ENCODE measurements at places on chromosomes 16 and 17.
A peak's percentile ranks its signal among the peaks of the same experiment; 100 is the strongest.

GRCh38 chr16:85386467-85387170 lies 226.5 kb upstream of the GSE1 start:
- no peak for DNase-seq

- no peak for DNase-seq
Observed at GRCh38 chr16:66150698-66151482, 215.6 kb upstream of the CDH5 start.

DNA sequence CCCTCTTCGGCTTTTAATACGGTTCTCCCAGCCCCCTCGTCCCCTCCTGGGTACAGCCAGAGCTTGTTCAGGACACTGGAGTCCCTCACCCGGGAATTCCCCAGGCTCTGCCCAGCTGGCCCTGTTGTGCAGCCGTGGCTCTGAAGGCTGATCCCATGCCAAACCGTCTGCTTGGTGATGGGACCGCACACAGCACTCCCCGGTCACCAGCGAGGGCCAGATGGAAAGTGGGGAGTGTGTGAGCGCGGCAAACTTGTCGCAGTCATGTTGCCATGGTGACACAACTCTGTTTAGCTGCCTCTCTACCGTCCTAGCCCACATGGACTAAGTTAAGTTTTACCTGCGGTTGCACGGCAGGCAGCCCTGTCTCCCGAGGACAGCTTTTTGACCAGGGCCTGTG lies 107.9 kb downstream of the RAP1GAP2 start:
- no peak for DNase-seq

DNA sequence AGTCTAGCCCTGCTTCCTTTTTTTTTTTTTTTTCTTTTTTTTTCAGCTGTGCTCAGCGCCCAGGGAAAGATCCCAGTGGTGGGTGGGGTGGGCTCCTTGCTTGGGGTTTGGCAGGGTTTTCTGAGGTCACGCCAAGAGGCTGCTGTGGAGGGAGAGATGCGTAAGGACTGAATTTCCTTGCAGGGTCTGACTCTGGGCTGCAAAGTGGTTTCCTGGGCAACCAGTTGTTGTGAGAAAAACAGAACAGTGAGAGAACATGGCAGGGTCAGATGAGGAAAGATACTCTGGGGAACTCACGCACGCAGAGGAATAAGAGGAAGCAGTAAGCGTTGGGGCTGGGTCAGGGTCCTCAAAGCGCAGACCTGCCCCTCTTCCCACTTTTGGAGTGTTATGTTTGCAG lies 119.5 kb downstream of the IRF8 start:
- no peak for DNase-seq

DNA sequence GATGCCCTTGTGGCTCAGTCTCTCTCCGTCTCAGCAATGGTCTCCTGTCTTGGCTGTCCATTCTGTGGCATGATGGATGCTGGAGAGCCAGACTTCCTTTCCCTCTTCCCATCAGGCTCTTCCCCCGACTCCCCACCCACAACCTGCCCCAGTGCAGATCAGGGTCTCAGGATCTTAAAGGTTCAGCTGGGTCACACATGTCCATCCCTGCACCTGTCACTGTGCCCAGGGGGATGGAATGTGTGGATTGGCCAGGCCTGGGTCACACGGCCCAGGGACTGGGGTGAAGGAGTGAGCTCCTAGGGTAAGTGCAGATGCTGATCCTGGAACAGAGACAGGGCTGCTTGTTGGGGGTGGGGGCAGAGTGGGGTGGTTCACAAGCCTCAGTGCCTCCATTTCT lies 23.0 kb downstream of the ADGRG5 start:
- DNase-seq: no peak

GRCh38 chr17:45227101-45227925 lies 5.6 kb downstream of the FMNL1 start:
- DNase-seq: peak; percentile 35

GRCh38 chr16:86064431-86065250 lies 165.7 kb downstream of the IRF8 start:
- no peak for DNase-seq

All from activated CD4-positive, alpha-beta T cell treated with anti-CD3 and anti-CD28 coated beads, Interleukin-2, Interleukin-4, amounts not matched to agents 100 ng/mL and 50 ng/mL, durations not matched to agents 16 hours and 8 hours (primary cell).